ENCODE measurements at places on chromosomes 2 and 18.

DNA sequence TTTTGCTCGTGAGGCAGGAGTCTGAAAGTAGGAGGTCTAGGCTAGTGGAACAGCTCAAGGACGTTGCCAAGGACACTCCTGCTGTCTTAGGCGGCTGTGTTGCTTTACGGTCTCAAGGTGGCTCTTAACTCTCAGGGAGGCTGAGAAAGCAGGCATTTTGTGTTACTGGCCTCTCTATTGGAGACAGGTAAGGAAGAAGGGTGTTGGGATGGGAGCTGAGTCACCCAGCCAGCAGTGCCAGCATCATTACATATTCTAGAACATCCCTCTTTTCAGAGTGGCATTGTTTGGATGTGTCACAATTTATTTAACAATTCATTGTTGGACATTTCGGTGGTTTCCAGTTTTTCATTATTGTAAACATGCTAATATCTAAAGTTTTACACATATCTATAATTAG, 30.8 kb upstream of the TMEM214 start:
- no peak for DNase-seq

- no peak for DNase-seq
These were observed 143.4 kb downstream of the NR4A2 start for GRCh38 chr2:156189143-156189542.

- no peak for DNase-seq
These were observed 229.4 kb downstream of the GCA start for GRCh38 chr2:162573288-162573687.

- DNase-seq, result no peak
These were observed 32.5 kb upstream of the IL1RL1 start for GRCh38 chr2:102278720-102279390.

DNA sequence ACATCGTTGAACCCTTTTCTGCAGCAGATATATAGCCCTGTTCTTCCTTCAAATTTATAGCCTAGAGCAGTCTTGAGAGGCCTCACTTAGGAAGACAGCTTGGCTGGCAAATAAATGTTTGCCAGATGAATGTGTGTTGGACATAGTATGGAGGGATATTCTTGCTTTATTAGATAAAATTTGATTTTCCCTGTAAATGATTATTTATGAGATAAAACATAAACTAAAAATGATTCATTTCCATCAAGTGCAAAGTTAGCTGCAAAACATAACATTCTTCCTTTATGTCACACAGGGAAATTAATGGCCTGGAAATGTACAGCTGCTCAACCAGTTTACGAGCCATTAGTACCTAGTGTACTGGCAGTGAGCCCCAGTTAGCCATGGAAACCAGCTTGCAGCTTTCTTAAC, 82.5 kb downstream of the LIMS1 start:
- DNase-seq, result no peak
